Karpas-422 (cell line): ENCODE measurements at places on chromosomes 4 and X.

- H3K36me3 ChIP-seq: no peaks in the 10 kb centered on the region
- DNase-seq: no peak
- no peaks in the 10 kb centered on the region for H3K4me1 ChIP-seq
- H3K27me3 ChIP-seq: no peaks in the 10 kb centered on the region
- H3K27ac ChIP-seq: no peak overlapping the region
- no peak overlapping the region for H3K4me3 ChIP-seq
Observed at GRCh38 chr4:108272046-108272445, 103.3 kb upstream of the LEF1 start.

- no peaks in the 10 kb centered on the region for H3K27me3 ChIP-seq
- no peak for DNase-seq
Observed at GRCh38 chrX:150406596-150406995, 43.5 kb downstream of the MAMLD1 start.

DNA sequence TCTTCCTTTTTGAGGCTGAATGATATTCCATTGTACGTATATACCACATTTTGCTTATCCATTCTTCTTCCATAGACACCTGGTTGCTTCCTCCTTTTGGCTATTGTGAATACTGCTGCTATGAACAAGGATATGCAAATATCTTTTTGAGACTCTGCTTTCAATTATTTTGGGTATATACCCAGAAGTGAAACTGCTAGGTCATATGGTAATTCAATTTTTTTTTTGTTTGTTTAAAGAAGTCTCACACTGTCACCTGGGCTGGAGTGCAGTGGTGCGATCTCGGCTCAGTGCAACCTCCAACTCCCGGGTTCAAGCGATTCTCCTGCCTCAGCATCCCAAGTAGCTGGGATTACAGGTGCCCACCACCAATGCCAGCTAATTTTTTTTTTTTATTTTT lies 75.3 kb downstream of the METTL14 start:
- peak overlapping the region; percentile 97 for H3K27ac ChIP-seq
- H3K4me3 ChIP-seq: peak overlapping the region; percentile 62
- H3K36me3 ChIP-seq: peaks cover 34% of the 10 kb centered on the region
- no peaks in the 10 kb centered on the region for H3K27me3 ChIP-seq
- peaks cover 83% of the 10 kb centered on the region for H3K4me1 ChIP-seq

GRCh38 chr4:38572793-38573192 lies 91.2 kb upstream of the KLF3 start:
- no peak overlapping the region for H3K4me3 ChIP-seq
- DNase-seq: no peak
- no peaks in the 10 kb centered on the region for H3K4me1 ChIP-seq
- no peaks in the 10 kb centered on the region for H3K36me3 ChIP-seq
- H3K27me3 ChIP-seq: no peaks in the 10 kb centered on the region

- no peak for DNase-seq
- H3K4me3 ChIP-seq: no peak overlapping the region
- no peaks in the 10 kb centered on the region for H3K36me3 ChIP-seq
- peaks cover 33% of the 10 kb centered on the region for H3K4me1 ChIP-seq
- no peaks in the 10 kb centered on the region for H3K27me3 ChIP-seq
- H3K27ac ChIP-seq: no peak overlapping the region
Observed at GRCh38 chrX:153922932-153923857, 2.9 kb downstream of the ARHGAP4 start.

- DNase-seq: no peak
- H3K27me3 ChIP-seq: no peaks in the 10 kb centered on the region
- no peaks in the 10 kb centered on the region for H3K4me1 ChIP-seq
- no peak overlapping the region for H3K4me3 ChIP-seq
- H3K36me3 ChIP-seq: no peaks in the 10 kb centered on the region
Observed at GRCh38 chrX:69152417-69152841, 12.8 kb downstream of the PJA1 start.

DNA sequence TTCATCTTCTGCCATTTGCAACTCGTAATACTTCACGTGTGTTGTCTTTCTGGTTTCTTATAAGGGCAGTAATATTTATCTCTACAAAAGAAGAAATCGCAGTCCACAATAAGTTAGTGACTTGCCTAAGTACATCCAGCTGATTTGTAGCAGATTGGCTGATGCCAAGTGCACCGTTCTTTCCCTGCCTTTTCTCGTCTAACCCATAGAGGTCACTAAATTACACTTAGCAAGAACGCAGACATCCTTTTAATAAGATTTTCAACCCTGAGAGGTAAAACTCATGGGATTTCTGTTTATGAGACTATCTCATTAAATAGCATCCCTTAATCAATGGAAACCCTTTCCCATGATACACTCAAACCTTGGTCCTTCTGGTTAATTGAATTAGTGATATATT lies 408.6 kb upstream of the ACTRT1 start:
- H3K4me3 ChIP-seq: no peak overlapping the region
- H3K27me3 ChIP-seq: no peaks in the 10 kb centered on the region
- no peak overlapping the region for H3K27ac ChIP-seq
- H3K4me1 ChIP-seq: no peaks in the 10 kb centered on the region
- no peak for DNase-seq

GRCh38 chr4:7422151-7422897 lies 12.4 kb downstream of the PSAPL1 start:
- no peak overlapping the region for H3K4me3 ChIP-seq
- DNase-seq: no peak
- H3K4me1 ChIP-seq: no peaks in the 10 kb centered on the region
- H3K27ac ChIP-seq: no peak overlapping the region

- no peak for DNase-seq
- no peaks in the 10 kb centered on the region for H3K36me3 ChIP-seq
- H3K4me1 ChIP-seq: no peaks in the 10 kb centered on the region
- H3K4me3 ChIP-seq: no peak overlapping the region
- no peak overlapping the region for H3K27ac ChIP-seq
Observed at GRCh38 chr4:114267976-114268375, 288.5 kb upstream of the ARSJ start.

DNA sequence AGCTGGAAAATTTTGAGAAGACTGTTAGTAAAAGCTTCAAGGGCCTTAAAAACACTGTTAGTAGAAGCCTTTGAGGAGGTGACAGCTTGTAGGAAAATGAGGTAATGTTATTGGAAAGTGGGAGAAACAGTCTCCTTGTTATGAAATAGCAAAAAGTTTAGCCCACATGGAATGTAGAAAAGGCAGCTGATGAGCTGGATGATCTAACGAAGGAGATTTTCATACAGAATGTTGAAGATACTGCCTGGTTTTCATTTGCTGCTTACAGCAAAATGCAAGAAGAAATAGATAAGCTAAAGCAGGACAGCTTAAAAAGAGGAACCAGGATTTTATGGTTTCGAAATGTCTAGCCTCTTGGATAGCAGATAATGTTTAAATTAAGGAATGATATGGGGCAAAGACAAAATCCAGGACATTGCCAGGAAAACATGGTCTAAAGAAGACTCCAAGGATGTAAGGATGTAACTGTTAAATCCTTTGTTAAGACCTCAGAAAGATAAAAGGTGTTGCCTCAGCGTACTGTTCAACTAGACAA lies 10.2 kb upstream of the STBD1 start:
- no peaks in the 10 kb centered on the region for H3K36me3 ChIP-seq
- H3K27me3 ChIP-seq: no peaks in the 10 kb centered on the region
- no peaks in the 10 kb centered on the region for H3K4me1 ChIP-seq
- H3K4me3 ChIP-seq: no peak overlapping the region
- no peak overlapping the region for H3K27ac ChIP-seq
- no peak for DNase-seq

- H3K27ac ChIP-seq: no peak overlapping the region
- no peaks in the 10 kb centered on the region for H3K36me3 ChIP-seq
- no peak overlapping the region for H3K4me3 ChIP-seq
- no peaks in the 10 kb centered on the region for H3K27me3 ChIP-seq
- no peak for DNase-seq
Observed at GRCh38 chrX:40420899-40421729, 159.7 kb upstream of the ATP6AP2 start.

DNA sequence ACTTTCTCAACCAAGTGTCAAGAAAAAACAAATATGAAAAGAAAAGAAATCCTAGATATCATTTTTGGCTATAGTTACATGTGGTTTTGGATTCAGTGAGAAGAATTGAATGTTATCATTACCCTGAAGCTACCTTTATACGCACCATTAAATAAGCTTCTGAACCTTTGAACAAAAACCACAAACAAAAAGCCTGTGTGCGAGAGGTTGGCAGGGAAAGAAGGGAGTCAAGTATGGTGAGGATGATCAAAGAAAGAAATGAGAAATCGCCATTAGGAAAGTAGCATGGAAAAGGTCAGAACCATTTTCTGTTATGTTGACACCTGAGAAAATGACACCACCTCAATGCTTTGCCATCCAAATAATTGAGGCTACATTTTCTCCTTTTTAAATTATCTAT lies 1.2 kb upstream of the SLC7A11 start:
- H3K4me3 ChIP-seq: no peak overlapping the region
- no peak for DNase-seq
- no peaks in the 10 kb centered on the region for H3K27me3 ChIP-seq

GRCh38 chr4:22483551-22483981 lies 32.3 kb downstream of the ADGRA3 start:
- no peak overlapping the region for H3K27ac ChIP-seq
- H3K27me3 ChIP-seq: no peaks in the 10 kb centered on the region
- DNase-seq: no peak
- H3K4me3 ChIP-seq: no peak overlapping the region

GRCh38 chr4:29131304-29131703 lies 1588.9 kb upstream of the PCDH7 start:
- H3K27me3 ChIP-seq: no peaks in the 10 kb centered on the region
- DNase-seq: no peak
- H3K4me1 ChIP-seq: no peaks in the 10 kb centered on the region
- H3K4me3 ChIP-seq: no peak overlapping the region
- no peaks in the 10 kb centered on the region for H3K36me3 ChIP-seq

- H3K4me1 ChIP-seq: no peaks in the 10 kb centered on the region
- no peaks in the 10 kb centered on the region for H3K27me3 ChIP-seq
- H3K4me3 ChIP-seq: no peak overlapping the region
- H3K36me3 ChIP-seq: no peaks in the 10 kb centered on the region
Observed at GRCh38 chrX:20352504-20352903, 85.8 kb upstream of the RPS6KA3 start.

DNA sequence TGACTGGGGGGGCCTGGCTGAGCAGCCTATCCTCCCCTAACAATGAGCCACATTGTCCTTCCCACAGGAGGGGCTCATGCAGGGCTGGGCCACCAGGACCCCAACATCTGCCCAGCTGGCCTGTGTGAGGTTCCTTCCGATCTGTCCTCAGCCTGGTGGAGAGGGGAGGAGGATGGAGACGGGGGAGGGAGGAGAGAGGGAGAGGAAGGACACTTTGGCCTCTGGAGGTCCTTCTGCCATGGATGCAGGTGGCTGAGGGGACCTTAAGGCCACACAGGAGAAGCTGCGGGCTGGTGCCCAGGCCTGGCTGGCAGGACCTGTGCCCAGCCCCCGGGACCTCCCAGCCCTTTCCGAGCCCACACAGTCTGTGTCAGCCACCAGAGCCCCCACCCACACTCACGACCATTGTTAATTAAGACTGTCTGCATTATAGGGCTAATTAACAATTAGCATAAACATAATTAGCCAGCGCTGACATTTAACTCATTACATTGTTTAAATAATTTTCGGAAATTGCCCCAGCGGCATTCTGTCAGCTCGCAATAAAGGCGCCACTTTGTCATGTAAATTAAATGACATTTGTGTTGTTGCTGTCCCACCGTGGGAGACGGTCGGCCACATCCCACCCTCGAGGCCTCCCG lies 53.0 kb upstream of the NKX1-1 start:
- no peak for DNase-seq
- no peaks in the 10 kb centered on the region; the same call in 1 of the 2 replicates for H3K27me3 ChIP-seq
- H3K27ac ChIP-seq: no peak overlapping the region
- no peaks in the 10 kb centered on the region for H3K36me3 ChIP-seq

- H3K36me3 ChIP-seq: no peaks in the 10 kb centered on the region
- no peak for DNase-seq
- no peaks in the 10 kb centered on the region for H3K4me1 ChIP-seq
- H3K27me3 ChIP-seq: no peaks in the 10 kb centered on the region
- H3K4me3 ChIP-seq: no peak overlapping the region
Observed at GRCh38 chr4:3502941-3503936, 29.0 kb downstream of the LRPAP1 start.

DNA sequence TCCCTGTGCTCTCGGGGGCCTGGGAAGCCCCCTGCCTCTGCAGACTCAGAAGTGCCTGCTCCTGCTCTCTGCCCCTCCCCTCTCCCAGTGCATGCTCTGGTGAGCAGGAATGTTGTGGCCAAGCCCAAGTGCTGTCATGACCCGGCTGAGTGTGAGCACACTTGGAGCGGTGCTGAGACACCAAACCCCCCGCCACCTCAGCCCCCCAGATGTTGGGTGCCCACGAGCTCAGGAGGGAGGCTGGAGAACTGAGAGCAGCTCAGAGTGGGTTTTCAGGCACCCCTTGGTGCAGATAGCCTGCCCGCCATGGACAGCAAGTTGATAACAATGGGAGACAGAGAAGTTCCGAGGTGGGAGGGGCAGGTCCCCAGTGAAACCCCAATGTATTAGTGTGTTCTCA lies 477.4 kb downstream of the ACTRT1 start:
- no peaks in the 10 kb centered on the region for H3K27me3 ChIP-seq
- no peaks in the 10 kb centered on the region for H3K4me1 ChIP-seq
- H3K36me3 ChIP-seq: no peaks in the 10 kb centered on the region
- DNase-seq: no peak
- no peak overlapping the region for H3K4me3 ChIP-seq
- H3K27ac ChIP-seq: no peak overlapping the region

DNA sequence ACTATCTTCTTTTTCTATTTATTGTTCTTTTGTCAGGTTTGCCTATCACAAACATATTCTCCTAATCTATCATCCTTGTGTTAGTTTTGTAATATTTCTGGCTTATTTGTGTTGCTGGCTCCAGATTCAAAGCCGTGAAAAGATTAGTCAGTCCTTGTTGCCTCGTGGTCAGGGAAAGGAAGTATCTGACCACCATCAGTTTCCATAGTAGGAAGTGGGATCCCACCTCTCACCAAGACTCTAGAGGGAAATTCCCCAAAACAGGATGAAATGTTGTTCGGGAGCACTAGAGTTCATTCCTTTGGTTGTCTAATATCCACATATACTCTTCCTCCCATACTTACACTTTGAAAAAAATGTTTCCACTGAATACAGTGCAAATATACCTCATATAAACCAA lies 131.0 kb upstream of the HUWE1 start:
- no peaks in the 10 kb centered on the region for H3K27me3 ChIP-seq
- no peaks in the 10 kb centered on the region for H3K4me1 ChIP-seq
- no peak overlapping the region for H3K4me3 ChIP-seq
- H3K36me3 ChIP-seq: no peaks in the 10 kb centered on the region
- no peak overlapping the region for H3K27ac ChIP-seq

GRCh38 chrX:43560247-43560946 lies 95.7 kb upstream of the MAOA start:
- no peak overlapping the region for H3K27ac ChIP-seq
- H3K4me3 ChIP-seq: no peak overlapping the region
- DNase-seq: no peak
- H3K4me1 ChIP-seq: no peaks in the 10 kb centered on the region
- no peaks in the 10 kb centered on the region for H3K36me3 ChIP-seq
- H3K27me3 ChIP-seq: no peaks in the 10 kb centered on the region; the same call in 1 of the 2 replicates

GRCh38 chr4:167906851-167907250 lies 185.5 kb upstream of the ANXA10 start:
- DNase-seq: no peak
- no peak overlapping the region for H3K4me3 ChIP-seq
- no peaks in the 10 kb centered on the region for H3K27me3 ChIP-seq
- no peaks in the 10 kb centered on the region for H3K4me1 ChIP-seq
- no peak overlapping the region for H3K27ac ChIP-seq

DNA sequence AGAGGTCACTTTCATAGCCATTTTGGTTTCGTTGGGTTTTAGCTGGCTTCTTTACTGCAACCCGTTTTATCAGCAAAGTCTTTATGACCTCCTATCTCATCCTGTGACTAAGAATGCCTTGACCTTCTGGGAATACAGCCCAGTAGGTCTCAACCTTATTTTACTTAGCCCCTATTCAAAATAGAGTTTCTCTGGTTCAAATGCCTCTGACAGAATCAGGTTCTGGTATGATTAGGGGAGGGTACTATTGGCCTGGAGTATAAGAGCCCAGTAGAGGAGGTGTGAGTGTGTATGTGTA lies 95.4 kb upstream of the RAB40AL start:
- no peak for DNase-seq
- H3K27ac ChIP-seq: no peak overlapping the region
